ENCODE measurements at places on chromosomes 16 and 17.

DNA sequence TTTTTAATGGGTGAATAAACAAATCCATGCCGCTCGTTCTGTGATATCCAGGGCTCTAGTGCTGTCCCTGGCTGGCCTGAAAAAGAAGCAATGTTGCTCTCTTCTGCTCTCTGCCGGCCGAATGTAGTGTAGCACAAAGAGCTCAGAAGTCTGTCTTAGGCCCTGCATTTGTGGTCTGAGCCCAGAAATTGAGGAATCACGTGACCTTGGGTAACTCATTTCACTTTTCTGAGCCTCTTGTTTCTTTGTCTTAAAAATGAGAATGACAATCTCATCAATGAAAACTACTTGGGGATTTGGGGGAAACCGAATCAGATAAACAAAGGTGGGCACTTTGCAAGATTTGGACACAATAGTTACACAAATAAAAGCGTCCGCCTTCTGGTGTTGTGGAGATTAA lies 381.6 kb upstream of the ASIC2 start:
- no peak for DNase-seq

GRCh38 chr17:3974980-3975379 lies 10.7 kb upstream of the ATP2A3 start:
- DNase-seq = no peak

DNA sequence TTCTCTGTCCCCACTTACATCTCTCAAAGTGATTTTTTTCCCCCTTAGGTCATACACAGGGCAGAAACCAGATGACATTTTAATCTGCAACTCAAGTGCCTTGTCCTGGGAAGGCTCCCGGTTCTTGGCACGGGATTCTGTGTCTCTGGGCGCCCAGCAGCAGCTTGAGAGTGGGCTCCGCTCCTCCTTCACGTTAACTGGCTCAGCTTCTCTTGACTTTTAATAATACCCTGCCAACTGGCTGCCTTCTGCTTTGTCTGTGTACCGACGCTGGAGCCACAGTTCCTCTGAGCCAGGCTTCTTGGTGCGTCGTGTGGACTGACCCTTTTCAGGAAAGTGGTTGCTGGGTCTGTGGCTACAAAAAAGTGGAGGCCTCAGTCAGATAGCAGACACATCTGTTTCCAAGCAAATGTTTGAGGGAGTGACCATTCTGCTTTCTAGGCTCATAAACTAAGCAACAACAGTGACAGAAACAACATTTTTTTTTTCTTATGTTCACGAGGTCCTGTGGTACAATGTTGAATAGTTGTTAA lies 64.9 kb downstream of the IRF8 start:
- DNase-seq = no peak

DNA sequence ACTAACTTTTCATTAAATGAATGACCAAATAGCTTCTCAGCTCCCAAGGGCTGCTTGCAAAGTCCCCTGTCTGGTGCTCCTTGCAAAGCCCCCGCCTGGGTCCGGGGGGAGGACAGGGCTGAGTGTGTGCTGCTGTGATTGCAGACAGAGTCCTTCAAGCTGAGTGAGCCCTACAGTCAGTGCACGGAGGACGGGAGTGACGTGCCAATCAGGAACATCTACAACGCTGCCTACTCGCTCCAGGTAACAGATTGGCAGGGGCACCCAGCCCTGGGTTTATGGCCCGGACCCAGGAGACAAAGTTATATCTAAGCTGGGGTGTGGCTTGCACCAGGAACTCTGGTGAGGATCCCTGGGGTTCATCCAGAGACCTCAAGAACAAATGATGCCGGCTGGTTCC lies 27.1 kb downstream of the SCNN1G start:
- no peak for DNase-seq

GRCh38 chr17:39229274-39229913 lies 3.6 kb upstream of the STAC2 start:
- DNase-seq = peak; percentile 35

DNA sequence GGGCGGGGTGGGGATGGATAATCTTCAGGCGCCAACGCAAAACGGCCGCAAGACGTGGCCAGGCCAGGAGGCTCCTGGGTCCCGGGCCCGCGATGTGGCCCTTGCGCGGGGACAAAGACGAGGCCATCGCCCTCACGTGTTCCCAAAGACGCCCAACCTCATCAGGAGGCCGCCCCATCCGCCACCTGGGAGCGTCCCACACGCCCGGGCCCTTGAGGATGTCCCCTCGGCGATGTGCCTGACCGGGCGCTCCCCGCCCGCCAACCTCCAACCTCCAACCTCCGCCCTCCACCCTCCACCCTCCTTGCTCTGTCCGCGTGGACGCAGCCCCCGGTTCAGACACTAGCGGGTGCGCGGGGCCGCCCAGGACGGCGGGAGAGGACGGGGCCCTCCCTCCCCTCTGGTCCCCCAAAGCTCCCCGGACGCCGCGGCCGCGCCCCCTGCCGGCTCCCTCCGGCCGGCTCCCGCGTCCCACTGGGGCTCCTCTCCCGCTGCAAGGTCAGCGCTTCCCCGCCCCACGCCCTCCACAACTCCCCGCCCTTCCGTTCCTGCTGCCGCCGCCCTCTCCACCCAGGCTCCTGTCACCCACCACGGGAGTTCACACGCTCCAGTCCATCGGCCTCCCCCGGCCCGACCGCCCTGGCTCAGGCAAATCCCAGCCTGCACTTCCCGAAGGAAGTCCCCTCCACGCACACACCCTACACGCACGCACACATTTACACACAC lies 250.8 kb upstream of the RPL38 start:
- DNase-seq = no peak

- no peak for DNase-seq
Observed at GRCh38 chr17:76033139-76033538, 6.0 kb upstream of the EVPL start.

DNA sequence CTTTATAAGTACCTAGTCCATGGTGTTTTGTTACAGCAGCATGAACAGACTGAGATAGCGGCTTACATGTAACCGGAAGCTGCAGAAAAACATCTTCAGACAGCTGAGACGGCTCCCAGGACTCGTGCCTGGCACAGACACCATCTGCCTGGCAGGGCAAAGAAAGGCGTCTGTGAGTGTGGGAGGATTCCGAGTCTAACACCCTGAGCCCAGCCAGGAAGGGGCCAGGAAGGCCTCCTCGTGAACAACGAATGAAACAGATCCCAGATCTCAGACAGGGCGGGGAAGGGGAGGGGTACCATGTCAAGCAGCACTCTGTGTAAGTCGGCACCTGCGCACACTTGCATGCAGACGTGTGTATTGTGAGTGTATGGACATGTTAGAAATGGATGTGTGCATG lies 4.4 kb upstream of the CSNK1D start:
- no peak for DNase-seq

GRCh38 chr17:52465407-52465806 lies 306.9 kb upstream of the CA10 start:
- DNase-seq = no peak

DNA sequence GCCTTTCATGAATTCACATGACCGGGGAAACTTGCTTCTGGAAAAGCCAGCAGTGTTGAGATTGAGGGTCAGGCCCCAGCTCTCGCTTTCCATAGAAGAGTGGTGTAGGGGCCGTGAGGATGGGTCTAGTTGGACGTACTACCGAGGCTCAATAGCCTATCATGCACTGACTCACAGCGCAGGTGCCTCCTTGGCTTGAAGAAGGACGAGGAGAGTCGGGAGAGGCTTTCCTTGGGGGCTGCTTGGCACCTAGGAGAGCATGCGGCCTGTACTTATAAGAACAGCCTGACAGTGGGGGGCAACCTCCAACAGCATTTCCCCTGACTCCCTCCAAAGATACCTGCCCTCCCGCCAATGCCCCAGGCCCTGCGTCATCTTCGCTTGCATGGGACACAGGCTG lies 37.6 kb downstream of the WSCD1 start:
- DNase-seq = no peak

DNA sequence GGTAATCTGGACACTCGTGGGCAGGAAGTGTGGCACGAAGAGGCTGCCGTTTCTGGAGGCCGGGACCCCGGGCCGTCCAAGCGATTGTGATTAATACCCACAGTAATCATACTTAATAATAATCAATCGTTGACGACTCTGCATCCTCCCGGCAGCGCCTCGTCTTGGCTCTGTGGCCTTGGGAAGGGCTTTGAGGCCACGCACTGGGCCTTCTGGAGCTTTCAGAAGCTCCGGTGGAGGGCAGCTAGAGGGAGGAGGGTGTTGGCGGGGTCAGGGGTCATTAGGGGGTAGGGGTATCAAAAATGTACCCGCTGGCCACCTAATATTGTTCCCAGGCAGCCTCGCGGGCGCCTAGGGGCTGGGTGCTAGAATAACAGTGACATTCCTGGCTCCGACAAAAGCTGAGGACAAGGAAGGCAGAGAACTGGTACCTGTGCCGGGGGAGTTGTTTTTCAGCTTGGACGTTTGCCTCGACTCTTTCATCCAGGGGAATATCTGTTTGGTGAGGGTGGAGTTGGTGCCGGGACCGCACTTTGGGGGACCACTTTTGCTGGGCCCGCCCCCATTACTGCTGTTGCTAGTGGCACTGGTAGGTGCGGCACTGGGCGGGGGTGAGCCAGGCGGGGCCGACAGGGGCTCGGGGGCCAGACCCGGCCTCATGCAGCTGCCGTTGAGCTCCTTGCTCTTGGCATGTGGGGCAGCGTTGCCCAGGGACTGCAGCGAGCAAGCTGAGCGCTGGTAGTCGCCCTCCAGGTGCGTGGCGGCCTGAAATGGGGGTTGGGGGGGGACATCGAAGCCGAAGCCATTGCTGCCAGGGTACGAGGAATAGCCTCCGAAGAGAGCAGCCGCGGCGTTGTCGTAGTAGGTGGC lies 6.9 kb upstream of the HOXB2 start:
- DNase-seq = no peak

GRCh38 chr17:71933306-71933705 lies 187.5 kb upstream of the SOX9 start:
- no peak for DNase-seq

GRCh38 chr17:82836823-82837357 lies 2.9 kb downstream of the ZNF750 start:
- DNase-seq = no peak

- peak; percentile 61 for DNase-seq
Observed at GRCh38 chr17:57995076-57995956, 7.3 kb upstream of the VEZF1 start.

DNA sequence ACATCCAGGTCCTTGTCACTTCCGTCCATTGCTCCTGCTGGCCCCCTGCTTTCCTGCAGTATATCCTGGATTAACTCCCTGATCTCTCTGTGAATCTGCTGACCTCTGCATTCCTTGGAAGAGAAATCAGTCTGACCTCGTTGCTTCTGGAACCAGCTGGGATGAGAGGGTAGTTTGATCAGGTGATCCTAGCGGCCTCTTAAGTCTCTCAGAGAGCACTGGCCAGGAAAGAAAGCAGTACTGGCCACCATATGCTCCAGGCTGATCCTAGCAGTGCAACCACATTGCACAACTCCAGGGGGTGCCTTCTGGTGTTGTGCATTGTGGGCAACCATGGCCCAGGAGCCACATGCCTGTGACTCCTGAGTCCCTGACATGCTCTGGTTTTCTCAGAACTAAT lies 79.2 kb downstream of the ARHGAP23 start:
- DNase-seq = no peak

GRCh38 chr17:83080858-83081683 lies 1.7 kb downstream of the METRNL start:
- DNase-seq = no peak

DNA sequence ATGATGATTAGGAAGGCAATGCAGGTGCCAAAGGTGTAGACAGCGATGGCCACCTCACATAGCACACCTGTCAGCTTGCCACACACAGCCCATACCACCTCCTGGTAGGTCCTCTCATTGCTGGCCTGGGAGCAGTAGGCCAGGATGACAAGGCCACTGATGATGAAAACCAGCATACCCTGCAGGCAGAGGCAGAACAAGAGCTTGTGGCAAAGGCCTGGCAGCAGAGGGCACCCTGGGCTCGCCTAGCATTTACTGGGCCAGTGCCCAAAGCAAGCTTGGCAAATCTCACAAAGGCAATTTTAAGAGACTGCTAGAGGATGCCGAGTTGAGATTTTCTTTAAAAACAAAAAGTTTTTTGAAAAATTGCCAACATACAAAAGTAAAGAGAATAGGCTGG lies 5.9 kb downstream of the SLC38A7 start:
- DNase-seq = no peak

GRCh38 chr17:17944242-17944641 lies 28.0 kb downstream of the TOM1L2 start:
- DNase-seq = no peak

GRCh38 chr17:34249061-34249460 lies 6.0 kb upstream of the CCL2 start:
- no peak for DNase-seq

DNA sequence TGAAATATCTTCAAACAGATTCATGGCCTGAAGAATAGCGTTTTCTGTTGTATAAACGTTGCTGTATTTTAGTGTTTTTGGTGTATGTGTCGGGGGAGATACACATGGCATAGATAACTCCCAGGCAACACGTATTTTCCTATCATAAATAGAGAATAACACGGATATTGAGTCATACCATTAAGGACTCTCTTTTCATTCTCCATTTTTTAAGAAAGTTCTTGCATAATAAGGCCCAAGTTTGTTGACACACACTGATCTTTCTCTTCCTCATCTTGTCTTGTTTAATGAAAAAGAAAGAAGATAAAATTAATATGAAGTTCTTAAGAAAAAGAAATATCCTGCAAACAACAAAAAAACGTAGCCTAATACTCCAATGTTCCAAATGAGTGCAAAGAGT lies 13.4 kb downstream of the ABCA8 start:
- DNase-seq = no peak

DNA sequence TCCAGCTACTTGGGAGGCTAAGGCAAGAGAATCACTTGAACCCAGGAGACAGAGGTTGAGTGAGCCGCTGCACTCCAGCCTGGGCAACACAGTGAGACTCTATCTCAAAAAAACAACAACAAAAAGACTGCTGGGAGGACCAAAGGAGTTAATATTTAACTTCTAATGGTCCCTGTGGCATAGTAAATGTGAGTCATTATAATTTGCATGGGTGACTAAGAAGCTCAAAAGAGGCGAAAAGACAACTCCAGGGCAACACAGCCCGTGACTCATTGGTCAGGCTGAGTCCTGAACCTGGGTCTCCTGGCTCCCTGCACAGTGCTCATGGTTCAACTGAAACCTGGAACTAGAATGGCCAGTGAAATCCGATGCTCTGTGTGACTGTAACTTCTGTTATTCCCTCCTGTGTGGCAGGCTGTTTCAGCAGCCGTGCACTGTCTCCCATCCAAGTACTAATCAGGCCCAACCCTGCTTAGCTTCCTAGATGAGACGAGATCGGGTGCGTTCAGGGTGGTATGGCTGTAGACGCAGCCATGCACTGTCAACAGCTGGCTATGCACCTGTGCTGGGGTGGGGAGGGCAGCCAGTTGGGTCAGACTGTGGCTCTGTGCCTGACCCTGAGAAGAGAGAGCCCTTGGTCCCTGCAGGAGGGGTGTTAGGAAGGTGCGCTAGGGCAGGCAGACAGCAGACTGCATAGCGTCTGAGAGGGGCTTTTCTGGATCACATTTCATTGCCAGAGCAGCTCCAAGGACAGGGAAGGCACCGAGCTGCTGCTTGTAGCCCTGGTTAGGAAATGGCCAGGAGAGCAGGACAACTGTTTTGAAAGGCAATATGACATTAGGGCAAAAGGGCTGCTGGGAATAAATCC lies 14.5 kb upstream of the GPRC5C start:
- DNase-seq = no peak

GRCh38 chr16:52805559-52806168 lies 247.0 kb downstream of the CHD9NB start:
- no peak for DNase-seq
